ENCODE measurements at places on chromosomes 3 and 15. TPM values are rescaled to one million over a fixed set of nuclear protein-coding genes. Genes with fewer than 3 reads are reported as not detected.

DNA sequence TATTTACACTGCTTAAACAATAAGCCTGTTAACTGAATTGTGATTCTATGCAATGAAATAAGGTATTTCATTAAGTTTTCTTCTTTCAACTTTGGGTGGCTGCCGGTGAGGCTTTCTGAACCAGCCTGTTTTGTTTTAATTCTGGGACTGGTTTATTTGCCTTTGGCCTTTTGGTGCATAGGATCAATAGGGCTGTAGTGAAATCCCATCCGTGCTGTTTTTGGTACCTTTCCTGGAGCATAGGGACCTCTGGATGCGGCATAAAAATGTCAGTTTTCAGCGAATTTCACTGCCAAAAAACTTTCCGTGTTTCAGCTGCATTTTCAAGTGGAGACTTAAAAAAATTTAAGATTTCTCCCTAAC is 514 bp downstream of the PLS1 start:
- no peaks in the 10 kb centered on the region for H3K27me3 ChIP-seq
- peak overlapping the region; percentile 63 for H3K4me3 ChIP-seq
- H3K36me3 ChIP-seq, result no peaks in the 10 kb centered on the region
- DNase-seq, result no peak

DNA sequence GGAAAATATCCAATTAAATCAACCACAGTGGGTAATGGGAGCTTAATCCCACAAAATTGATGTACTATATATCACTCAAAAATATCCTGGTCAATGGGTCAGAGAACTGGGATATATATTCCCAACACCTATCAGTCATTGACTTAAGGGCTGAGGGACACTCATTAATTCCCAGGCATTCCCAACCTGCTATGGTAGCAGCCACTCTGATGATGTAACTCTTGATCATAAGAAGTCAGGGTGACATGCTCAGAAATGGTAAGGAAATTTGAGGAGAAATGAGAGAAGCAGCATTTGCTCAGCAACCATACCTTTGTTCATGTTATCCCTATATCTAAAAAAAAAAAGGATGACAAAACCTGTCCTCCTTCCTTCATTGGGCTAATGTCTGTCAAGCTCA is 3.1 kb upstream of the PLOD2 start:
- no peak overlapping the region for H3K27ac ChIP-seq
- H3K27me3 ChIP-seq, result no peaks in the 10 kb centered on the region
- no peak for DNase-seq
- no peaks in the 10 kb centered on the region for H3K4me1 ChIP-seq

GRCh38 chr15:63029676-63030075 is 12.9 kb upstream of the TPM1 start:
- H3K4me1 ChIP-seq, result no peaks in the 10 kb centered on the region
- no peak overlapping the region for H3K4me3 ChIP-seq
- no peaks in the 10 kb centered on the region for H3K27me3 ChIP-seq
- no peak for DNase-seq
- no peaks in the 10 kb centered on the region for H3K36me3 ChIP-seq

DNA sequence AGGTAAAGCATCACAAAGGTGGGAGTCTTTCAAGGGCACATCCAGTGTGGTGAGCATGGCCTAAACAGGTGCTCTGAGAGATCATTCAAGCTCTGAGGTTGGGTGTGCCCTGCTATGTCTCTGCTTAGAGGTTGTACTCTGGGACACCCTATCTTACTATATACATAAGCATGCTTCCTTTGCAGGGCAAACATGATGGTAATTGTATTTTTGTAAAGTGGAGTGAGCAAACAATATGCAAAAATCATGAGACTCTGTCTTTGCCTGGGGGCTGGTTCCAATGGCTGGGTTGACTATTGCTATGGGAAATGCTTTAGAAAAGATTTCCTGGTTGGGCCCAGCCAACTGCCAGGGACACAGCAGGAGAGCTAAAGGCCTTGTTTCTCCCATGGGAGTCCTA is 315.1 kb upstream of the TLE3 start:
- no peaks in the 10 kb centered on the region for H3K27me3 ChIP-seq
- H3K27ac ChIP-seq, result no peak overlapping the region
- no peaks in the 10 kb centered on the region for H3K4me1 ChIP-seq
- no peak for DNase-seq

DNA sequence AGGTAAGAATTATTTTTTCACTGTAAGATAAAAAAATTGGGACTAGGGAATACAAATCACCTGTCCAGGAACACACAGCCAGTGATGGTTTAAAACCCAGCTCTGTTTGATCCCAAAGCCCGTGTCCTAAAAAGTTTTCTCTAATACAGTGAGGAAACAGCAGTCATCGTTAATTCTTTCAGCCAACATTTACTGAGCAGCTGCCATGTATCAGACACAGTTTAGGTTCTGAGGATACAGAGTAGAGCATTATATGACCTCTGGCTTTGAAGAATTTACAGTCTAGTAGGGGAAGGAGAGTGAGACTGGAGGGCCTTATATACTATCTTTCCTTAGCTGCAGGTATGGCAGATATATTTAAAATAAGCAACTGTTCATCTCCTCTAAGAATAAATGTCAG is 82.7 kb downstream of the KCNMB2 start:
- no peak overlapping the region for H3K4me3 ChIP-seq
- no peaks in the 10 kb centered on the region for H3K36me3 ChIP-seq
- no peak overlapping the region for H3K27ac ChIP-seq
- H3K27me3 ChIP-seq, result no peaks in the 10 kb centered on the region
- DNase-seq, result no peak

- no peak for DNase-seq
- H3K27me3 ChIP-seq, result no peaks in the 10 kb centered on the region
- H3K4me1 ChIP-seq, result no peaks in the 10 kb centered on the region
- H3K27ac ChIP-seq, result no peak overlapping the region
- H3K36me3 ChIP-seq, result no peaks in the 10 kb centered on the region
Observed at GRCh38 chr15:33494306-33494705, 183.5 kb downstream of the RYR3 start.

GRCh38 chr3:192215-192929 is 4.2 kb upstream of the CHL1 start:
- H3K4me3 ChIP-seq, result no peak overlapping the region
- H3K27ac ChIP-seq, result no peak overlapping the region
- no peaks in the 10 kb centered on the region for H3K4me1 ChIP-seq
- H3K27me3 ChIP-seq, result peaks cover 4% of the 10 kb centered on the region

- H3K4me1 ChIP-seq, result no peaks in the 10 kb centered on the region
- no peak overlapping the region for H3K4me3 ChIP-seq
- DNase-seq, result no peak
- H3K27me3 ChIP-seq, result no peaks in the 10 kb centered on the region
- no peak overlapping the region for H3K27ac ChIP-seq
Observed at GRCh38 chr15:55954862-55955605, 38.4 kb downstream of the NEDD4 start.

- H3K27ac ChIP-seq, result no peak overlapping the region
- no peaks in the 10 kb centered on the region for H3K27me3 ChIP-seq
- no peaks in the 10 kb centered on the region for H3K36me3 ChIP-seq
- peak; percentile 65 for DNase-seq
- no peaks in the 10 kb centered on the region for H3K4me1 ChIP-seq
- H3K4me3 ChIP-seq, result no peak overlapping the region
Observed at GRCh38 chr15:94119923-94120775, 111.2 kb upstream of the MCTP2 start.

- H3K27ac ChIP-seq, result no peak overlapping the region
- H3K27me3 ChIP-seq, result no peaks in the 10 kb centered on the region
- H3K4me3 ChIP-seq, result no peak overlapping the region
- H3K4me1 ChIP-seq, result no peaks in the 10 kb centered on the region
- no peaks in the 10 kb centered on the region for H3K36me3 ChIP-seq
Observed at GRCh38 chr3:129614435-129614834, 8.0 kb upstream of the PLXND1 start.

GNB4 gene
- 10.4 TPM for total RNA-seq

CPLX3 gene
- not detected for total RNA-seq

CCDC54 gene
- not detected for total RNA-seq

LYZL4 gene
- total RNA-seq, result not detected

AADACL2 gene
- not detected for total RNA-seq

CHL1 gene
- total RNA-seq, result 2.9 TPM

GNAT1 gene
- not detected for total RNA-seq

CHRFAM7A gene
- total RNA-seq, result 0.42 TPM

CPNE9 gene
- not detected for total RNA-seq

IL5RA gene
- total RNA-seq, result 0.21 TPM

ZPLD1 gene
- 0.05 TPM for total RNA-seq

PLCD1 gene
- 70.0 TPM for total RNA-seq

LIPC gene
- 13.8 TPM for total RNA-seq

NEDD4 gene
- 14.5 TPM for total RNA-seq

Measured in colonic mucosa (tissue), 4 donors.